Dermis microvascular lymphatic vessel endothelial cell (primary cell): ENCODE measurements at places on chromosomes 2 and 18. TPM values are rescaled to one million over a fixed set of nuclear protein-coding genes. Genes with fewer than 3 reads are reported as not detected.

The COLEC11 gene
- total RNA-seq: 0.13 and 0.51 TPM in 2 replicates

The SERPINB4 gene
- 0.13 TPM in 1 of 2 replicates, not detected in the other for total RNA-seq

The SCN9A gene
- 0.25 and 0.51 TPM in 2 replicates for total RNA-seq

The SERPINB10 gene
- total RNA-seq: not detected in 2 replicates

The RNF152 gene
- 83.6 and 125 TPM in 2 replicates for total RNA-seq

The PPP1R1C gene
- 0.13 and 0.89 TPM in 2 replicates for total RNA-seq

The CFC1 gene
- total RNA-seq: not detected in 2 replicates

The SMYD5 gene
- 11.2 and 12.1 TPM in 2 replicates for total RNA-seq

The SPDYA gene
- 0.13 and 0.26 TPM in 2 replicates for total RNA-seq

The COL4A4 gene
- total RNA-seq: not detected in 2 replicates

- DNase-seq: no peak
Observed at GRCh38 chr2:16123421-16123820, 183.1 kb downstream of the MYCN start.

GRCh38 chr2:189555232-189555631 lies 25.4 kb downstream of the SLC40A1 start:
- no peak for DNase-seq

DNA sequence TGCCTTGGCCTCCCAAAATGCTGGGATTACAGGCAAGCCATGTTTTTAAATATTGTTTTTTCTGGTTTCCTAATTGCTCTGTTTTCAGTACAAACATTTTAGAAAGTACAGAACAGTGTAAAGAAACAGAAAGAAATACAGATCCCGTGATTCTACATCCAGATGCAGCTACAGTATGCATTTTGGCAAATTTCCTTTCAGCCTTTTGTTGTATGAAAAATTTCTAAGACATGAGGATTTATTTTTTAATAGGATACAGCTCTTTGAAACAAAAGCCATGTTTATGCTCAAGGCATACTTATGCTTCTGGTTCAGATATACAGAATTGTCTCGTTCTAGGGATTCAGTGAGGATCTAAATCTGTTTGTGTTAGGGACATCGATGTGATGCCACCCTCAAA lies 109.5 kb downstream of the MAP2 start:
- DNase-seq: no peak

GRCh38 chr2:99777656-99778290 lies 288.0 kb upstream of the REV1 start:
- no peak for DNase-seq

DNA sequence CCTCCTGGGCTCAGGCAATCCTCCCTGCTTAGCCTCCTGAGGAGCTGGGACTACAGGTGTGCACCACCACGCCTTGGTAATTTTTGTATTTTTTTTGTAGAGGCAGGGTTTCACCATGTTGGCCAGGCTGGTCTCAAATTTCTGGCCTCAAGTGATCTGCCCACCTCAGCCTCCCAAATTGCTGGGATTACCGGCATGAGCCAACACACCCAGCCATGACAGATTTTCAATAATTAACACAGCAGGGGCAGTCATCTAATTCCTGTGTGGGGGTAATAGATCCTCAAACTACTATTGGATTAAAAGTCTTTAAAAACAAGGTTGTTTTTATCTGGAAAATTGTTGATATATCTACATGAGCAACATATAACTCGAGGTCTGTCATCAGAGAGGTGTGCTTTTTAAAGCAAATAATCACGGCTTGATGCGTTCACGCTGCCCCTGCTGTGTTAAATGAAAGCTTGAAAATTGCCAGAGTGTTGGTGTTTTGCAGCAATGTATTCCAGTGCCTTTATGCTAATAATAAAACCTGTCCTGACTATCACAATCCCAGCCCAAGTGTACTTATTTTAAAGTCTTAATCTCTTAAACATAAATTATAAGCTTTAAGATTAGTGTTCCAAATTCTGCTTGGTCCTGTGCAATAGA lies 35.6 kb upstream of the ASB1 start:
- DNase-seq: no peak

GRCh38 chr2:76316691-76317090 lies 606.0 kb upstream of the GCFC2 start:
- DNase-seq: no peak

- DNase-seq: no peak
Observed at GRCh38 chr2:22786817-22787216, 598.2 kb upstream of the KLHL29 start.

- no peak for DNase-seq
Observed at GRCh38 chr18:6797171-6797570, 67.7 kb downstream of the ARHGAP28 start.

DNA sequence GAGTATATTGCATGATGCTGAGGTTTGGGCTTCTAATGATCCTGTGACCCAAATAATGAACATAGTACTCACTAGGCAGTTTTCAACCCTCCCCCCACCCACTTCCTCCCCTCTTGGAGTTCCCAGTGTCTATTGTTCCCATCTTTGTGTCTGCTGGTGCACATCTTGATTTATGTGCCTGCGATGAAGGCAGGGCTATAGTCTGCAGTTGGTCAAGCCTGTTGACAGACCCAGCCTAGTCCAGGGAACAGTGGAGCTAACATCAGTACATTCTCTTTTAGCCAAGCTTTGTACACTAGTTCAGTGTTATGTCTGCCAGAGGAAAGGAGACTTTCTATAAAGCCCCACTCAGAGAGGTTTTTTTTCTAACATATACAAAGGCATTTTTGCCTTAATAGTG lies 287.6 kb downstream of the CPS1 start:
- DNase-seq: no peak

DNA sequence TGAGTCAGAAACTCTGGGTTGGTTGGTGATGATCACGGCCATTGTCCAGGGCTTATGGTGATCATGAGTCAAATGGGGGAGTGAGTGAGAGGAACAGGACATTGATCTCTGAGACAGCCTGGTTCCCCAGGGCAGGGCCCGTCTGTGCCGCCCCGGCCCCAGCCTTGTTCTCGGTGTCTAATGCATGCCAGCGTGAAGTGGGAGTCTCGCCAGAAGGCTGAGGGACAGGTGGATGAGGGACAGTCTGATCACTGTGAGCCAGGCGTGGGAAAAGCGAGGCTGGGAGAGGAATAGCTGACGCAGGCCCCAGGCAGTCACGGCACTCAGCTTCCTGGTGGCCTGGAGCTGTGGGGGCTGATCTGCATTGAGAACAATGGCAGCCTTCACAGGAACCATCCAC lies 208.3 kb upstream of the HDAC4 start:
- DNase-seq: no peak

DNA sequence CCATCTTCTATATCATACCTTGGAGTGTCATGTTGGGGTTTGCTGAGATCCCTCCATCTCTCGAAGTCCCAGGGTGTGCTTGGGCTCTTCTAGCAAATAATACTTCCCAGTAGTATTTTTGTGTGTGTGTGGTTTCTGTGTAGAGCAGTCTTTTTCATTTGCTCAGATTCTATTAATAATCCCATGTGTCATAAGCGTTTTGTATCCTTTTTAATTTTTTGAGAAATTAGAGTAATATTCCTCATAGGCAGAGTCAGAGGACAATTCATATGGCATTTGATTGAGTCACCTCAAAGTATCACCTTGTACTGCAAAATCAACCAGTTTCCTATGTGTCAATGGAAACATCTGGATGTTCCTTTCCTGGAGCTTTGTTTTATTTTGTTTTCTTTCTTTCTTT lies 37.4 kb upstream of the PPP1R1C start:
- no peak for DNase-seq

DNA sequence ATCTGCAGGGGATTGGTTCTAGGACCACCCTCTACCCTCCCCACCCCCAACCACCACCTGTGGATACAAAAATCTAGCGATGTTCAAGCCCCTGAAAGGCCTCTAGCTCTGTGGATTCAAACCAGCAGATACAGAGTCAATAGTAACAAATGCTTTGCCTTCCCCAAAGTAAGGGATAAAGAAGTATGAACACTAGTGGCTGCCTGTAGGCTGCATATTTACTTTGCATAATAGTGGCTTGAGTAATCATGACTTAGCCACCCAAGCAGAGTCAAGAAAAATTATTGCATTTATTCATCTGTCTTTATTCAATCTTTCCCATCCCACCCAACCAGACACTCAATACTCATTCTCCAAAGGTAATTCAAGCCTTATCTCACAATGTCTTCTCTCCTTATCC lies 43.8 kb downstream of the SOCS6 start:
- no peak for DNase-seq

GRCh38 chr2:137050949-137051348 lies 285.6 kb downstream of the THSD7B start:
- peak; percentile 1 for DNase-seq

DNA sequence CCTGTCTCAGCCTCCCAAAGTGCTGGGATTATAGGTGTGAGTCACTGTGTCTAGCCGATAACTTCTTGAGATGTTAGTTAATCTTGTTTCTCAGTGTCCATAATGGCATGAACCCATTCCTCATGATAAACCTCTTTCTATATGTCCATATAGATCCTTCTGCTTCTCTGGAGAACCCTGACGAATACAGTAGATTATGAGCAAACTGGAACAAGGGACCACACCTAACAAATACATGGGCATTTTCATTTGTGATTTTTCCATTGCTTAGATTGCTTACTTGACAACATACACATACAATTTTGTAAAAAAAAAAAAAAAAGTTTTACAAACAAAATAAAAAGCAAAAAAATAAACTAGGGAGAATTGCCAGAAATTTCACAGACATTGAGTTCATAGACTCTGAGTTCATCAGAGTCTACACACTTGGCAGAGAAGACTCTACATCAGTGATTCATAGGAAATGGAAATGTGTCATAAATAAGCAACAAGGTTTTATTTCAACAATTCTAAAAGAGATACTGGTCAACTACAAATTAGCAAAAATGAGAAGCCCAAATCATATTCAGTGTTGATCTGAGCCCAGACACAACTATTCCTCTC lies 96.7 kb downstream of the GALR1 start:
- DNase-seq: no peak

DNA sequence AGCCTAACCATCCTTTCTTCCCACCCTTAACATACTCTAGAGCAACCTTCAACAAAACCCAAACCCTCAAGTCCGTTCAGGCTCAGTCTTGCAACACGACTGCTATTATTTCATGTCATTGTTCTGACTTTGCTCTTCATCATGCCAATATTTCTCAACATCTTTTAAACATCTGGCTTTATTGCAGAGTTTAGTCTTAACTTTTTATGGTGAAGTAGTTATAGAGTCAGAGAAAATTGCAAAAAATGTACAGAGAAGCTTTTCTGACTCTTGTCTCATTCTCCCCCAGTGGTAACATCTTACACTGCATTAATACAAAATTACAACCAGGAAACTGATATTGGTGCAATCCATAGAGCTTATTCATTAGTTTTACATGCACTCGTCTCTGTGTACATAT lies 3.9 kb downstream of the MARCO start:
- no peak for DNase-seq

DNA sequence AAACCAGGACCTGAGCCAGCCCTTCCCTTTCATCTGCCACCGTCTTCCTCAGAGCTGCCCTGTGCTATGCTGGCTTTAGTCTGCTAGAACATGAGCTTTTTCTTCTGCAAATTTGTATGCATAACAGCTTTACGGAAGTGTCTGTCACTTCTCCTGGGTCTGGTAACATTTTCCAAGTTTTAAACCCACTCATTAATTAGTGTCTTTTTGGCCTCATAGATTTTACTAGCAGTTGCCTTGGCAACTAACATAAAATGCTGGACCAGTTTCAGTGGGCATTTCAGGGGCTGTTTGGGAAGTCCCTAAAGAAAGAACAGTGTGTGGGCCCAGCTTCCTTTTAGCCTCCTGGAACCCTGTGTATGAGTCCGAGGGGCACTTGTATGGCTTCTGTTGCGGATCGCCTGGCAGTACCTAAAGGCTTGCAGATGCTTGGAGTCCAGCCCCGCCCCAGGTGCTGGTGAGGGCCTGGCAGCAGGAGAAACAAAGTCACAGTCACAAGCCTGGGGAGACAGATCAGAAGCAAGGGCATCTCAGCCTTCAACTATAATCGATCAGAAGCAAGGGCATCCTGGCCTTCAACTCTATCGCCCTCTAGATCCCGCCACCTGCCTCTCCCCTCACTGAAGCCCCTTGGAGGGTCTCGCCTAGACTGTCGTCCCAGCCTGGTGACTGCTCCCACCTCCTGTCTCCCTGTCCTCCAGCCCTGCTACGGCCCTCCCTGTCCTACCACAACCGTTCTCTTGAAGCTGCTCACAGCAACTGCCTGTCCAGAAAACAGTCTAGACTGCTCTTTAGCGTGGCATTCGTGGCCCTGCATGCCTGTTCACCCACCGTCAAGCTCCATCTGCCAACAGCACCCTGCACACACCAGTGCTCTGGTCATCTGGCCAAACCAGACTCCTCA lies 36.8 kb upstream of the MAPRE3 start:
- DNase-seq: no peak

GRCh38 chr2:148607566-148607965 lies 37.0 kb upstream of the EPC2 start:
- no peak for DNase-seq

DNA sequence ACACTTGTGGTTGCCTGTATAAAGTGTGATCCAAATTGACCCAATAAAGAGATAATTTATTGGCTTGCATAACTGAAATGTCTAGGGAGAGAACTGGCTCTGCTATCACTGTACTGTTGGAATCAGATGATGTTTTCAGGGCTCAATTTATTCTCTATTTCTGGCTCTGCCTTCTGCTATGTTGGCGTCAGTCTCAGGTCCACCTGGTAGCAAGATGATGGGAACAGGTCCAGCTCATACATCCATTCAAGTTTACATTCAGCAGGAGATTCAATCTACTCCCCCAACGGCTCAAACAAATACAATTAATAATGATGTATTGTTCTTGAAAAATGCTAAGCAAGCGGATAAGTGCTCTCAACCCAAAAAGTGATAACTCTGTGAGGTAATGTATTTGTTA lies 297.7 kb upstream of the SYT4 start:
- no peak for DNase-seq

DNA sequence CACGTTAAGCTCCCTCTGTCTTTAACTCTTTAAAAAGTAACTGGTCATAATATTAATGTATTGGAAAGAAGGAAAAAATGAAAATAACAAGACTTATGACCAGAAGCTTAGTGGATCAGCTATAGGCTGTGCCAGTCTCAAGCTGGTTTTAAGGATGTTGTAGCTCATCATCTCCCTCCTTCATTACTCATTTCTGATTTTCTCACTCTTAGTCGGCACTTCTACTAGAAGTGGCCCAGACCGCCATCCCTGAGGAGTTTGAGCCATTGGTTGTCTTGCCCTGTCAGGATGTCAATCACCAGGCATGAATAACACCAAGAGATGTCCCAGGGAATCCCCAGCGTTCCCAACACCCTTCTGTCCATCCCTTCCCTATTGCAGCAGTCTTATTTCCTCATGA lies 151.5 kb downstream of the ASXL3 start:
- no peak for DNase-seq
